ENCODE measurements at places on chromosomes 4 and X. TPM values are rescaled to one million over a fixed set of nuclear protein-coding genes. Genes with fewer than 3 reads are reported as not detected.

CDKL5 gene
- 37.6 TPM for total RNA-seq

HDX gene
- 5.5 TPM for total RNA-seq

TCEAL7 gene
- 8.2 TPM for total RNA-seq

SOD3 gene
- 236 TPM for total RNA-seq

F8A1 gene
- 33.1 TPM for total RNA-seq

MCTS1 gene
- total RNA-seq: 37.5 TPM

MAGEA4 gene
- total RNA-seq: not detected

GCNA gene
- total RNA-seq: 3.2 TPM

WWC2 gene
- total RNA-seq: 96.9 TPM

TEX11 gene
- total RNA-seq: not detected

NUP54 gene
- 26.8 TPM for total RNA-seq

AMBN gene
- not detected for total RNA-seq

TMEM154 gene
- total RNA-seq: 6.7 TPM

KIT gene
- total RNA-seq: 9.6 TPM

RAB40A gene
- total RNA-seq: 0.17 TPM

GPC4 gene
- total RNA-seq: 34.4 TPM

CSN1S1 gene
- total RNA-seq: not detected

LANCL3 gene
- 2.7 TPM for total RNA-seq

COQ2 gene
- 17.9 TPM for total RNA-seq

NUDT10 gene
- 0.12 TPM for total RNA-seq

NXF2 gene
- 0.24 TPM for total RNA-seq
